Hematopoietic multipotent progenitor cell treated with erythropoietin and hydrocortisone succinate and interleukin-3 and kit ligand, for 6 days (in vitro differentiated cells): ENCODE measurements at places on chromosomes 2 and 18.
A peak's percentile ranks its signal among the peaks of the same experiment; 100 is the strongest.

DNA sequence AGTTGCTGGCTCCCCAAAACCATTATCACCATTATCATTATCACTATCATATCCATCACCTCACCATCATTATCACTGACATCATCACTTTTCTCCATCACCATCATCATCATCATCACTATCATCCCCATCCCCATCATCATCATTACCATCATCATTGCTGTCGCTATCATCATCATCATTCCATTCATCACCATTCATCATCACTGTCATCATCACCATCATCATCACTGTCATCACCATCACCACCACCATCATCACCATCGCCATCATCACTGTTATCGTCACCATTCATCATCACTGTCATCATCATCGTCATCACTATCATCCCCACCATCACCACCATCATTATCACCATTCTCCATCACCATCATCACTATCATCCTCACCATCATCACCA, 9.0 kb downstream of the HPCAL1 start:
- DNase-seq = no peak

GRCh38 chr2:181741756-181742155, 61.4 kb upstream of the NEUROD1 start:
- DNase-seq = no peak

DNA sequence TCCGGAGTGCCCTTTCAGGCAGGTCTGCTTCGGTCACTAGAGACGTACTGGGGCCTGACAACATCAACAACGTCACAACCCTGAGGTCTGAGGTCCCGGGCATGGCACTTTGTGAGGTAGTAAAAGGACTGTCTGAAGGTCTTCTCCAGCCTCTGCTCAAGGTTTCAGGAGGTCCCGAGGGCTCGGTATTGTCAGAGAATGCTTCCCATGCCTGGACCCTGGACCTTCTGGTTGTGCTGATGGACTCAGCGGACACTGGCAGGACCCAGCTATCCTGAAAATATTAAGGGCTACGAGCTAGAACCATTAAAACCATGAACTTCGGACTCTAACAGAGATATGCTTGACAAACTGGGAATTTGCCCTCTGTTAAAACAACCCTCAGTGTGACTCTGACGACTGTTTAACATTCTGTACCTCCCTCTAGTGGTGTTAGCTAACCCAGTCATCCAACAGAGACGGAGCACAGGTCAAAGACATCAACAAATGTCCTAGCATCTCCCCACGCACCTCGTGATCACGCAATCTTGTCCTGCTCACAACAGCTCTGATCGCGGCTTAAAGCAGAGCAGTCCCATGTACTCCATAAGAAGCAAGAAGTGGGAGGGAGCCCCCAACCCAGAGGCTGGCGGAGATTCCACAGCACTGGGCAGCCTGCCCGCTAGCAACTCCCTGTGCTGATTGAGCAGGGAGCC, 96.5 kb downstream of the CCDC93 start:
- peak; percentile 10 for DNase-seq

GRCh38 chr2:49794396-49794795, 640.1 kb upstream of the FSHR start:
- DNase-seq = no peak

DNA sequence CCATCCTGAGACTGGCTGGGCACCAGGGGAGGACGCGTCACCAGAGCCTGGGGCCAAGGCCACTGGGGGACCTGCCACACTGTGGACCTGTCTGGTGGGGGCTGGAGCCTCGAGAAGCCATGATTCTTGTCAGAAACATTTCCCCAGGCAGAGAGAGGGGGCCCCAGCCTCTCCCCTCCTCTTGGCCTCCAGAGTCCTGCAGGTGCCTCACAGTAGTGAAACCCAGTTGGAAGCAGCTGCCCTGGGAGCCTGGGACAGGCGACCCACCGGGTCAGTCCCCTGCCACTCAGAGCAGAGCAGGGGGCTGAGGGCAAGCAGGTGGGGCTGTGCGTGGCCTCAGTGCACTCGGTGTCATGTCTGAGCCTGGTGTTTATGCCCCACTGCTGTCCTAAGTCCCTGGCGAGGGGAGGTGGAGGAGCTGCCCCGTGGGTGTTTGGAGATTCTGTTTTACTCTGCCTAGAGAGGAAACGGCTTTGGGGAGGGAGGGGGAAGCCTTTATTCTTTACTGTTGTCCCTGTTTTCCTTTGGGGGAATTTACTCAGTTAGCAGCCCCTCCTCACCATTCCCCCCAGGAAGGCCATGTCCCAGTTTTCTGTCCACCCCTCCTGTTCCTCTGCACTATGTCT, 7.7 kb downstream of the OXER1 start:
- DNase-seq = no peak

GRCh38 chr2:236998758-236999157, 86.9 kb upstream of the COPS8 start:
- DNase-seq = no peak

- no peak for DNase-seq
These were observed 1536.2 kb upstream of the NXPH2 start for GRCh38 chr2:140316345-140316744.

GRCh38 chr18:70296781-70297180, 7.9 kb downstream of the SOCS6 start:
- no peak for DNase-seq

DNA sequence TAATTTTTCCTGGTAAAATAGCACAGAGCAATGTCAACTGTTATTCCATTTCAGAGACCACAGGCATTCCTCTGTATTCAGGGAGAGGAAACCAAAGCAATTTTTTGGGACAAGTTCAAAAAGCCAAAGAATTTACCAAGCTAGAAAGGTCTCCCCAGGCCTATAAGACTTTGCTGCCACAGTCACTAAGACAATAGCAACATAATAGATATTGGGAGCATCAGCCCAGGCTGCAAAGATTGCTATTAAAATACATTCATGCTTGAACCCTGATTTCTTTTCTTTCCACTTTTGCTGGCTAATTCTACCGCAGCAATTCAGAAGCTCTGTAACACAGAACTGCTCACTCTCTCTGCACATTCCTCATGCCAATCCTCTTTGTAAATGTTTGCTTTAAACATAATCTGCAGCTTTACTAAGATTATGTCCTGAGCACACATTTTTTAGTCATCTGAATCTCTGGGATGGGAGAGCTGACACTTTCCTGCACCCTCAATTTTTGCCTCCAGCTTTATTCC, 76.3 kb downstream of the CLHC1 start:
- no peak for DNase-seq

GRCh38 chr18:45851161-45851925, 25.9 kb downstream of the SIGLEC15 start:
- no peak for DNase-seq

DNA sequence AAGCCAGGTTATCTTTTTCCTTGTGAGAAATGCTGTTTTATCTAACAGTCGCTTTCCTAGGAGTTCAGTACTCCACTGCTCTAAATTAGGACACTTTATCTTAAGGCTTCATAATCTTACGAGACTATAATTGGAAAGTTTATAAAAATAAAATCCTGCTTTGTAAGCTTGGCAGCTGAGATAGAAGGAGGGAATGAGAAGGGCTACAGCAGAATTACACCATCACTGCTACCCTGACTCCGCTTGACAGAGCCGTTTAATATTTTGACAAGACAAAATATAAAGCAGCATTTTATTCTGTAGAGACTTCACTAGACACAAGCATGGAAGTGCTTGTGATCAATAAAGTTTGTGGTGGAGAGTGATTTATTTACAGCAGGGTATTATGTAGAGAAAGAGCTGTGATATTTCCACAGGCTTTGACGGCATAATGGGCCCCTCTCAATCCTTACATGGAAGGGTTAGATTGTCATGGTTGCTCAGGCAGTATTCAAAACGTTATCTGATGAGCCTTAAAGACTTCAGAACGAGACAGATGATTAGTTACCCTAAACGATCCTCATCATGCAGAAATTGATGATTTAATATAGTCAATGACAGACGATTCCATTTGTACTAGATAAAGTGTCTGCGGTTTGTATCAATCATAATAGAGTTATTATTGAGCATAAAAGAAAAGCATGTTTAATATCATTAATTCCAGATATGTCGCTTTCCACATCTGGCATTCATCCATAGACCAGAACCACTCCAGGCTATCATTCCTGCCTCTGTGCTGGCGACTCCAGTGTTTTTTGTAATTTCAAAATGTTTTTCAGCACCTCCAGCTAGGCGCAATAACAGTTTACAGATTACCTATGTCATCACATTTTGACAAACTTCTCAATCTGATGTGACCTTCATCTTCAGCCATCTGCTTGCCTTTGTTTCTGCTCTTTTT, 242.2 kb downstream of the FIGN start:
- no peak for DNase-seq

GRCh38 chr18:32714571-32715148, 58.2 kb downstream of the KLHL14 start:
- DNase-seq = peak; percentile 71

- DNase-seq = peak; percentile 82
These were observed 101.2 kb downstream of the UBR3 start for GRCh38 chr2:169928463-169928864.

DNA sequence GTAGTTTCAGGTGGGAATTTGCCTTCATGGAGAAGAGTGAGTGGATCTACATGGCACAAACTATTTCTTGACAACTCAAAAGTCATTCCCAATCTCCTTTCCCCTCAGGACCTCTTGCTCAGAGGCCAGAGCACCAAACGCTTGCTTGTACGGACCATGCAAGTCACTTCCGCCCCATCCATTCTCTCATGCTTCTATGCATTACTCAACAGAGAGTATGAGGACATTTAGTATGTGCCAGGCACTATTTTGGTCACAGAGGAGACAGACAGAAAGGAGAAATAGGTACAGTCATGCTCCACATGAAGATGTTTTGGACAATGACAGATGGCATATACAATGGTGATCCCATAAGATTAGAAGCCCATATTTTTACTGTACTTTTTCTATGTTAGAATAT, 117.5 kb downstream of the ACTR3 start:
- DNase-seq = no peak

DNA sequence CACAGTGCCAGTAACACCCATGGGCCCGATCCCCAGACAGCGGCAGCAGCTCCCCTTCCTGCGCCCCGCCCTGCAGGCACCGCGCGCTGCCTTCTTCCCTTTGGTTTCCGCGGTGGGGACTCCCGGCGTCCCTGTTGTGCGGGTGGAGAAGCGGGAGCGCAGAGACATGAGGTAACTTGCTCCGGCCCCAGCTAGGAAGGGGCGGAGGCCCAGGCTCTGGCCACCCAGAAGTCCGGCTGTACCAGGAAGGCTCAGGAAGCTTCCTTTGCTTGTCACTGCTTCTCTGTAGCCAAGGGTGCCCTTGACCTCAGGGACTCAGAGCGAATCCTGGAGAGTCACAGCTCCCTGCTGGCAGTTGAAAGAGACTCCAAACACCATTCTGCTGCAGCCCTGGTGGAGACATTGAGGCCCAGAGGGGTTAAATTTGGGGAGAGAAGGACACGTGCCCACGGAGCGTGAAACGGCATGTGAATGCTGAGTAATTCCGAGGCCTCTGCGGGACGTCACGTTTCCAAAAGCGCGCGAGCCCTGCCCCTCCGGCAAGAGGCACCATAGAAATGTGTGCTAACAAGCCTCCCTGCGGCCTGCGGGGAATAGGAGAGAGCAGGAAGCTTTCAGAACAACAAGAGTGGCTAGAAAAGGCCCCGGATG, 6.7 kb upstream of the ADCY3 start:
- peak; percentile 66 for DNase-seq

DNA sequence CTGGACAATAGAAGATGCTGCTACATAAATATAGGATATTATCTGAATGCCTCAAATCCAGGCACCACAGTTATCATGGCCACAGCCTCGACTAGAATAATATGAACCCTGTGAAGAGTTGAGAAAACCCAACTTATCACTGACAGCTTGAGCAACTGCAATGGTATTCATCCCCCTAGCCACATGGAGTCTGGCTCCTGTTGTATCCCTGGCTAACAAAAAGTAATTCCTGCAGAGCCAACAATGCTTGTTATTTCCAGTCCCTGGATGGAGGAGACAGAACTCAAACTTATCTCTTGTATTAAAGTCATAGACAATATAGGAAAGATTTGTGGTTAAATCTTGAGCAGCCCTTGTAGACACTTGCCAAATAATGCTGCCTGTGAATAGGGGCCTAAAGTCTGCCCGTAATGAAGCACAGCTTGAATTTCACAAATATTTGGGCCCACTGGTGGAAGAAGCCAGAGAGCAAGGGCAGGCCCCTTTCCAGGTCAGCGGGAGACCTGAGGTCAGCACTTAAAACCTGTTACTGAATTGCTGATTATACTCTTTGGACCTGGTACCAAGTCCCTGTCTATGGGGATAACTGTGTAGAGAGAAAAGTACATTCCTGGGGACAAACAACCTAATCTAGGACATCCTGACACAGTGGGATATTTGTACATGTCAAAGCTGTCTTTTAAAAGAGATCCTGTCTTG, 28.4 kb upstream of the SUCLG1 start:
- DNase-seq = no peak

DNA sequence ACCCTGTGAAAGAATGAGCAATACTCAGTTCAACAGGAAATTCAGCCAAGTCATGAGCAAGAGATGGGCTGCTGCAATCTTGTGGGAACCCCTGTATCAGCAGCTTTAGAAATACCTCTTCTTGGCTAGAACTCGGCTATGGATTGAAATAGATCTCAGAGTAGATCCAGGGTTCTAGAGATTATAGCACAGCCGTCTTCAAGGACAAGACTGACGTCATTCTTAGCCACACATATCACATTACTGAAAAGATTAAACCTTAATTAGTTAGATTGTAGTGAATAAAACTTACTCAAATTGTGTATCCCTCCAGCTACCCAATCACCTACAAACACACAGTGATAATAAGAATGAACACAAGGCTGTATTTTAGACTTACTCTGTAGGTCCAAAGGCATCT, 776.4 kb downstream of the EPHA4 start:
- DNase-seq = no peak

GRCh38 chr2:16209799-16210198, 269.4 kb downstream of the MYCN start:
- DNase-seq = no peak

GRCh38 chr2:42959234-42960001, 167.0 kb upstream of the HAAO start:
- peak; percentile 47 for DNase-seq

GRCh38 chr18:68467957-68468356, 247.0 kb downstream of the TMX3 start:
- no peak for DNase-seq

- DNase-seq = no peak
These were observed 257.9 kb downstream of the PTPRM start for GRCh38 chr18:7824970-7825369.

DNA sequence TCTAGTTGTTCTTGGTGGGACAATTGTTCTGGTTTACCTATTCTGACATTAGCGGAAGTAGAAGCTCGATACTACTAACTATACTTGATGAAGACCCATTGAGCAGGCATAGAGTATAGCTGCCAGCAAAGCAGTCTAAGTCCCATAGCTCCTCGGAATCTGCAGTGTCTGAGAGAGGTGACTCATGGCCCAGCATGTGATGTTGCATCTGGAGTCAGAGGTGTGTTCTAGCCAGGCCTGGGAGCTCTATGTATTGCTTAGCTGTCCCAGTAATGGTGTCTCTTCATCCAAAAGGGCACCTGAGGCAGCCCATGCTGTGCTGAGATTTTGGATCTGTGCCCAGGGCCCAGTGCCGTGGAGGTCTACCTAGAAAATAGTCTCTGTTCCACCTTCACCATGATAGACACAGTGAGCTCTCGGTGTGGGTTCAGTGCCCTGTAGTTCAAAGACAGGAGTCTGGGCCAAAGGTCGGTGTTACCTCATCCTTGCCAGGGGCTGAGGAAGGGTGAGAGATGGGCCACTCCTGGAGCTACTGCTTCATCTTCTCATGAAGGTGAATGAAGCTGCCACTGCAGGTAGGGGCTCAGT, 47.3 kb downstream of the MEX3C start:
- no peak for DNase-seq
